Left ventricle myocardium superior (tissue), 1 donor: ENCODE measurements at places on chromosomes 5 and 9. TPM values are rescaled to one million over a fixed set of nuclear protein-coding genes. Genes with fewer than 3 reads are reported as not detected.

DNA sequence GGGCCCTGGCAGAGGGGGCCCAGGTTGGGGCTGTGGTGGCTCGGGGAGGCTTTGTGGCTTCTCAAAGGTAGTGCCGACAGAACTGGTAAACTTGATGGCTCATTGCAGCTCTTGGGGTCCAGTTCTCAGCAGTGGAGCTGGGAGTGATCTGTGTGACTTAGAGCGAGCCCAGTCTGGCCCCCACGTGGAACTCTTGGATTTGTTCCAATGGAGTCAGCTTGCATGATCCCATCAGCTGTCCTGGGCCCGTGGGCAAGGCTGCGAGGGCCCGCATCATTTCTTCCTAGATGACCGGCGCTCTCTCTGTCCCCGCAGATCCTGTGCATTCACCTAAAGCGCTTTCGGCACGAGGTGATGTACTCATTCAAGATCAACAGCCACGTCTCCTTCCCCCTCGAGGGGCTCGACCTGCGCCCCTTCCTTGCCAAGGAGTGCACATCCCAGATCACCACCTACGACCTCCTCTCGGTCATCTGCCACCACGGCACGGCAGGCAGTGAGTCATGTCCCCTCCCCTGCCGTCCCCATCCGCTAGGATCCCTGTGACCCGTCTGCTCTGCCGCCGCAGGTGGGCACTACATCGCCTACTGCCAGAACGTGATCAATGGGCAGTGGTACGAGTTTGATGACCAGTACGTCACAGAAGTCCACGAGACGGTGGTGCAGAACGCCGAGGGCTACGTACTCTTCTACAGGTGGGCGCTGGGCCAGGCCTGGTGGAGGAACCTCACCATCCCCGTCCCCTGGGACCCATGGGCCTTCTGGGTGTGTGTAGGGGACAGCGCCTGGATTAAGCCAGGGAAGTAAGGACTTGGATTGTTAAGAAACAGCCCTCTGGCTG lies 39.2 kb downstream of the USP20 start:
- DNase-seq: no peak

The DBH gene
- not detected for total RNA-seq

The IL4 gene
- total RNA-seq: not detected

- no peak for DNase-seq
These were observed 199.0 kb upstream of the MVB12B start for GRCh38 chr9:126127591-126127990.

- DNase-seq: no peak
These were observed 13.4 kb upstream of the CCDC112 start for GRCh38 chr5:115309751-115310370.
